ENCODE measurements at places on chromosomes 7 and 10.

- no peak for DNase-seq
Observed at GRCh38 chr10:71797533-71798307, 24.4 kb upstream of the VSIR start.

GRCh38 chr7:12436896-12437535 lies 33.4 kb upstream of the VWDE start:
- DNase-seq: no peak

GRCh38 chr7:130814778-130815335 lies 80.8 kb upstream of the KLF14 start:
- DNase-seq: no peak

DNA sequence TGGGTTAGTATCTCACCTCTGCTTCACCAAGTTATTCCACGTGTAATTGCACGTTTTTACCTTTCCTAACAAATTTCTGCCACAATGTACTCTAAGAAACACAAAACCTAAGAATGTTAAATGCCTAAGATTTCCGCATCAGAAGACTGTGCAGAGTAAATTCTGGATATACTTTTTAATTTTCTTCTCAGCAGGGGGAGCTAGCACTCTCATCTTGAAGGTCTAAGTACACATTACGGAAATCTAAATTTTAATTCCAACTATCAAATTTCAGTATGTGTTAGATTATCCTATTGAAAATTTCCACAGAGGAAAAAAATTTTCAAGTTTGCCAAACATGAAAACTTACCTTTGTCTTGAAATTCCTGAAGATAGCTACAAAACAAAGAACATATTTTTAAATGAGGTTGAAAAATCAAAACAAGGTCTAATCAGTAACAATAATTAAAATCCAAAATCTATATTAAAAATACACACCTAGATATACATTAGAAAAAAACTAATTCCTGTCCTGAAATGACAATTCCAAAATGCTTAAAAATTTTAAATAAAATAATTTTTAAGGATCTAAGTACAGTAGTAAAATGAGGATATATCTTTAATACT lies 10.5 kb downstream of the SKAP2 start:
- DNase-seq: no peak

DNA sequence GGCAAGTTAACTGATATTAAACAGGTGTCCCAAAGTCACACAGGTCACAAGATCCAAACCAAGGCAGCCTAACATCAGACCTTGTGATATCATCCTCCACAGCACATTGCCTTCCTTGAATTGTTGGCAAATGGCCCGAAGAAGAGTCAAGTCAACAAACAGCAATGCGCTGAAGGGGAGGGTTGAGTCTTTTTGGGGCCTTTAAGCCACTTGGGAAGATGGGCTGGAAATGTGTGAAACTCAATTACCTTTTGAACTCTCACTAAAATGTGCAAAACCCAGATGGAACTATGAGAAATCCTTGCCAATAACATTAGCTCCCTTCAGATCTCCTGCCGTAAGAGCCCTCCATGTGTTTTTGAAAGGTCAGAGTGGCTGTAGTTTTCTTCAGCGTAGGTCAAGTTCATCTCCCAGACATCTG lies 47.9 kb upstream of the STK17A start:
- no peak for DNase-seq

- DNase-seq: peak; percentile 71
Observed at GRCh38 chr7:149742075-149742701, 31.2 kb downstream of the ZNF467 start.

GRCh38 chr10:59432207-59432900 lies 70.0 kb upstream of the FAM13C start:
- DNase-seq: no peak

DNA sequence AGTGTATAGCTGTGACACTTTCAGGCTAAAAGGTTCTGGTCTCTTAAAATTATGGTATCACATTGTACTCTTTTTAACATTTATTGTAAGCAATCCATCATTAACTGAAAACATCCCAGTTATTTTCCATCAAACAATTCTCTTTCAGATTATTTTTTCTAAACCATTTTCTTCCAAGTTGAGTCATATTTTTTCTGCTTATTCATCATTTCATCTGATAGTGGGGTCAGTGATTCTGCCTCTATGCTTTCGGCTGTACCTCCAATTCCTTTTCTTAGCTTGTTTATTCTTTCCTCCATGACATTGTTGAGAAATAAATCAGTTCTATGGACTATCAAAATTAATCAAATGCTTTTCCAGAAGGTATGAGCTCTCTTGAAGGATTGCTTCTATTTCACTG lies 609 bp upstream of the PNLIP start:
- DNase-seq: no peak

DNA sequence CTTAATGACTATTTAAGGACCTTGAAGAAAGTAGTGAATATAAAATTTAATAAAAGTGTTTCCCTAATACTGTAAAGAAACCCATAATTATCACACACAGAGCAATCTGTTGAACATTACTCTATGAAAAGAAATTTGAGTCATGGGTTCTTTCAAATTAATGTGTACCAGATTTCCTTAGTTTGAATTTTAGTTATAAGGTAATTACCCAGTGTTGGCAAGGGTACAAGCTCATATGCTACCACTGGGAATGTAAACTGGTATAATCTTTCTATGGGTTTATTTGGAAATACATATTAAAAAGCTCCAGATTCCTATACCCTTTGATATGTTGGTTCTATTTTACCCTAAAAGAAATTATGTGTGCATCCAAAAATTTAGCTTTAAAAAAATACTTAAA lies 22.9 kb downstream of the PANK1 start:
- DNase-seq: no peak

DNA sequence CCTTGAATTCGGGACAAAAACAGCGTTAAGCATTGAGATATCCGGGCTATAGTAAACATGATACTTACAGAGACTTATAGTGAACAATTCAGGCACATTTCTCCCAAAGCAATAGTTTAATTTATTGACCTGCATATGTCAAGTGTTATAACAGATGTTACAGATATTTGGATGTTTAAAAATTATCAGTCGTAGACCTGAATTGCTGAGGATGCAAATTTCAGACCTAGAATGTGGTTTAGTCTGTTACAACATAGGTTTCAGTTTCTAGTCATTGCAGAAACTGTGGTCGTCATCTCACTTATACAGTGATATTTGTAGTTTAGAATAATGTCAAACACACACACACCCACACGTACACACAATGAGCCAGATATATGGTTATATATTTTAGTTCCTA lies 85.2 kb downstream of the VTI1A start:
- DNase-seq: no peak

GRCh38 chr7:43490016-43490415 lies 92.9 kb upstream of the STK17A start:
- no peak for DNase-seq

GRCh38 chr10:133276435-133277201 lies at the start of gene ADAM8:
TSS of gene ADAM8 (minus strand) at chr10:133276868. CDS start at chr10:133276817, 51 bp downstream.
- peak; percentile 78 for DNase-seq

DNA sequence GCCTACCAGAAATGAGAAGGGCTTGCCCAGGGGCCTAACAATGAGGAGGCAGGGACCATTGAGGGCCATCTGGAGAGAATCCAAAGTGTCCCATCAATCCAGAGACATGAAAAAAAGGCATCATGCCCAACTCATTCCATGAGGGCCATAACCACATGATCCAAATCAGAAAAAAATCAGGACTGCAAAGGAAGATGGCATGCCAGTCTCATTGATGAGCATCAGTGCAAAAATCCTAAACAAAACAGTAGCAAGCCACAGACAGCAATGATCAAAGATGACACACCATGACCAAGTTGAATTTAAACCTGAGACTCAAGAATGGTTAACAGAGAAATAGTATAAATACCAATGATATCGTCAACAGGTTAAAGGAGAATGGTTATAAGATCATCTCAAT lies 7.0 kb upstream of the CYP3A4 start:
- DNase-seq: no peak

DNA sequence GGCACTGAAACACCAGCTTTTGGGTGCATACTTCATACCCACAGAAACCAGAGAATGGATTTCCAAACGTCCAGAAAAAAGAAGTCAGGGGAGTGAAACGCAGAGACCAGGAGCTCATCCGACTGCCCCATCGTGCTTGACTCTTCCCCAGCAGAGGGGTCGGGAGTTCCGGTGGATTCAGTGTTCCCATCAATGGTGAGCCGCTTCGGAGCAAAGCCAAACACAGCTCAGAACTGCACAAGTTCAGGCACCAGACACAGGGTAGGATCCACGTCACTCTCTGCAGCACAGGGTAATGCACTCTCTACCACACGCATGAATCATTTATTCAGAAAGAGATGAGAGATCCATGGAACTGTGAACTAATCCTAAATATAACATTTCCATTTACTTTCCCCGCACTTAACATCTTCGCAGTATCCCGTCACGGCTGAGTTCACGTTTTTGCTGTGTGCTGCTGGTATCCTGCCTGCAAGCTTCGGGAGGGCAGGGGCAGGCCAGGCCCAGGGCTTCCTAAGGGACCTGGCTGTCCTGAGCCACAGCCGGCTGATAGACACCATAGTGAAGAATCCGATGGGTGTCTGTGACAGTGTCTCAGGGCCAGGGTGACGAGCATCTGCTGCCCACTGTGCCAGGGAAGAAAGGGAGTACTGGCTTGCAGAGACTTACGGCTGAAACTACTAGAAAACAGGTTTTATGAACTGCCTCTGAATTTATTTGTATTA lies 545.3 kb downstream of the PTPRN2 start:
- DNase-seq: no peak

DNA sequence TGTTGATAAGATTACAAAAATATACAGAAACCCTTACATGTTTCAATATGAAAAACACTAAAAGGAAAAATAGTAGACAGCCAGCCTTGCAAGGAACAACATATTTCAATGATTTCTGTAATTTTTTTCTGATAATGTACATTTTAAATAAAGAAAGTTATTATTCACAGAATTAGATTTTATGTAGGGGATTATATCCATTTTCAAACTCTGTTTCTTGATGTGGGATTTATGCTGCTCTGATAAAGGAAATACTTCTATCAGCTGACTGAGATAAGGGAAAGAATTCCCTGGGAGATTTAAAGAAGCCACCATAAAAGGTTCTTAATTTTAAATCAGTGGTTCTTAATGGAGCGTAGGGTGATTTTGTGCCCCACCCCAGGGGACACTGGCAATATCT lies 180.4 kb downstream of the ADAM12 start:
- no peak for DNase-seq

DNA sequence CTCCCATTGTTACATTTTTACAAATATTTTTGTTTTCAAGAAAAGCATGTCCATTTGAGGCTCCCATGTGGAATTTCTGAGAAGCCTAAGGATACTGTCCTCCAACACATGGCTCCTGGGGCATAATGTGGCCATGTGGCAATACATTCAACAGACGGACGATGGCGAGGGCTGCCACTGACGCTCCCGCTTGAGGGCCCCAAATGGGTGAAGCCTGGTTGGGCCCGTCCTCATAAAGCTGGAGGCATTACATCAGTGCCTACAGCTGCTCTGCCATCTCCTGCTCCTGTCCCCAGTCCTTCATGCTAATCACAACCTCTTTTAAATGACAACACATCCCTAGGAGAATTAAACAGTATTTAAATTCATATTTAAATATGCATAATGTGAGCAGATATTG lies 246.8 kb downstream of the TNS3 start:
- no peak for DNase-seq

GRCh38 chr10:83817797-83818196 lies 321.5 kb upstream of the GHITM start:
- no peak for DNase-seq

- no peak for DNase-seq
Observed at GRCh38 chr10:78337016-78337415, 303.4 kb downstream of the RPS24 start.

GRCh38 chr10:11480687-11481086 lies 130.8 kb downstream of the USP6NL start:
- no peak for DNase-seq

- DNase-seq: no peak
Observed at GRCh38 chr7:143269251-143269650, 6.0 kb downstream of the GSTK1 start.

GRCh38 chr10:119412244-119413092 lies 130.1 kb downstream of the RGS10 start:
- DNase-seq: no peak

GRCh38 chr7:34677491-34677890 lies 19.5 kb downstream of the NPSR1 start:
- no peak for DNase-seq

- no peak for DNase-seq
Observed at GRCh38 chr7:99694201-99694911, 14.6 kb upstream of the CYP3A5 start.

DNA sequence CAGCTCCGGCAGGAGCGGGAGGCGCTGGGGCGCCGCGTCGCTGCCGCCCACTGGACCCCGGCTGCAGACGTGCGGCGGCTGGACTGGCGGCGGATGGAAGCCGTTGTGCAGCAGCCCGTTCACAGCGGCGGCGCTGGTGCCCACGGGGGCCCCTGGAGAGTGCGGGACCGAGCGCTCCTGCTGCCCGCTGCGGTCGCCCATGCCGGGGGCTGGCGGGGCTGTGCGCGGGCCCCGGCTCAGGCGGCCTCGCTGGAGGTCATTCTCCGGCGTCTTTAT lies 413 bp downstream of the PANK1 start:
- no peak for DNase-seq

- peak; percentile 52 for DNase-seq
Observed at GRCh38 chr7:134755422-134756022, 23.9 kb upstream of the CALD1 start.

GRCh38 chr10:80855348-80855971 lies 317.8 kb downstream of the SH2D4B start:
- DNase-seq: no peak

DNA sequence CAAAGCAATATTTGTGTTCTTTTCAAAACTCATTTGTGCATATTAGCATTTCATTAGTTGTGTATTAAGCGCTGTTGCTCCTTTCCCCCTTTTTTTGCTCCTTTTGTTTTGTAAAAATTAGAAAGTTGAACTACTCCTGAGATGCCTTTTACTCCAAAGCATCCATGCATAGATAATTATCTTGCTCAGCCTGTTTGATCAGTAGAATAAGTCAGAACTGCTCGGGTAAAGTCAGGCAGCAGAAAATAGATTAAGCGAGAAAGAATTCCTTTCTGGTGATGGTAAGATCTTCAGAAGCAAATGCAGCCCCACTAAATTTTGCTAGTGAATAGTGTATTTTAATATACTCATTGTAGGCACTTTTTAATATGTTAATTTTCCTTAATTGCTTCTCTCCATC lies 227.1 kb downstream of the TEX36 start:
- no peak for DNase-seq

DNA sequence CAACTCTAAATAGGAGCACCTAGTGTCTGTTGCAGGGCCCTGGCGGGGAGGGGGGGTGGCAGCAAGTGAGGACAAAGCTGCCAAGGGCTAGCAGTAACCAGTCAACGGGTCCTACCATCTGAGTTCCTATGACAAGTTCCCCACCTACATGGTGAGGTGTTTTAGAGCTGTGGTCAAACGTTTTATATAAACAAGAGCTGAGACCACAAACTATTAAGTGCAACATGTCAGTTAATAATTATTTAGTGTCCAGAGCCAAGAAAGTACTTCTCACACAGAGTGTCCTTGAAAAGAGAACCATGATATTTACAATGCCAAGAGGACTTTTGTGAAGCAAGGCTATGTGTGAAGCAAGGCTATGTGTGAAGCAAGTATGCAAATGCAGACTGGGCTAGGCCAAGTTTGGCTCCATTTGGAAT lies 434.7 kb downstream of the TNS3 start:
- no peak for DNase-seq

GRCh38 chr7:158280448-158281144 lies 307.0 kb downstream of the PTPRN2 start:
- DNase-seq: no peak
